ENCODE measurements at places on chromosomes 12 and 14. TPM values are rescaled to one million over a fixed set of nuclear protein-coding genes. Genes with fewer than 3 reads are reported as not detected.

GRCh38 chr14:90851327-90852036 is 35.3 kb upstream of the TTC7B start:
- no peak for DNase-seq

The P2RX7 gene
- total RNA-seq = 2.4 TPM

DNA sequence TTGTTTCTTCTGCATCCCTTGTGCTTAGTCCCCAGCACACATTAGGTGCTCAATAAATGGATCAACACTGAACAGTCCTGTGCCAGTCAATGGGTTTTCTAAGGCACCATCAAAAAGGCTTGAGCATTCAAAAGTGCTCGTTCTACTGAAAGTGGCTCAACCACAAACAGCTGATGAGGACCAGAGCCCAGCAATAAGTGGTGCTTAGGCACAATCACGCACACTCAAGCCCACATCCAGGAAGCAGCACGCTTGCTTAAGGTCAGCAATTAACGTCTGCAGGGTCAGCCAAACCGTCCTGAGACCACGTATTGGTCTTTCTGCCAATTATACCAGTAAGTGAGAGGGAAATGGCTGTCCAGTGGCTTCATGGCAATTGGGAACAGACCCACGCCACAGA is 56.5 kb downstream of the PRIMA1 start:
- DNase-seq = no peak

The ANKLE2 gene
- 21.9 TPM for total RNA-seq

DNA sequence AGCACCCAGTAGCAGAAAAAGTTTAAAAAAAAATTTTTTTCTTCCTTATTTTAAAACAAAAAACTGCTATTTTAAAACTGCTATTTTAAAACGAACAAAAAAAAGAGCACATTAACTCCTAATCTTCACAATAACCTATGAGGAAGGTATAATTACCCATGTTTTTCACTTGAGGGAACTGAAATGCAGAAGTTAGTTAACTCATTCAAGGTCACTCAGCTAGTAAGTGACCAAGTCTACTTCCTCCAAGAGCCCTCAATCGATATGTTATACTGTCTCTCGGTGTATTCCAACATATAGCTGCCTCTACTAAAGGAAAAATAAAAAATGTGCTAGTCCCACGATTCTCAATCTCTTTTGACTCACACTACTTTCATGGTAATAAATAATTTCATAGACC is 7.8 kb downstream of the RPAP3 start:
- DNase-seq = no peak

- no peak for DNase-seq
Observed at GRCh38 chr14:96895658-96896271, 98.6 kb downstream of the VRK1 start.

The CYP46A1 gene
- not detected for total RNA-seq

DNA sequence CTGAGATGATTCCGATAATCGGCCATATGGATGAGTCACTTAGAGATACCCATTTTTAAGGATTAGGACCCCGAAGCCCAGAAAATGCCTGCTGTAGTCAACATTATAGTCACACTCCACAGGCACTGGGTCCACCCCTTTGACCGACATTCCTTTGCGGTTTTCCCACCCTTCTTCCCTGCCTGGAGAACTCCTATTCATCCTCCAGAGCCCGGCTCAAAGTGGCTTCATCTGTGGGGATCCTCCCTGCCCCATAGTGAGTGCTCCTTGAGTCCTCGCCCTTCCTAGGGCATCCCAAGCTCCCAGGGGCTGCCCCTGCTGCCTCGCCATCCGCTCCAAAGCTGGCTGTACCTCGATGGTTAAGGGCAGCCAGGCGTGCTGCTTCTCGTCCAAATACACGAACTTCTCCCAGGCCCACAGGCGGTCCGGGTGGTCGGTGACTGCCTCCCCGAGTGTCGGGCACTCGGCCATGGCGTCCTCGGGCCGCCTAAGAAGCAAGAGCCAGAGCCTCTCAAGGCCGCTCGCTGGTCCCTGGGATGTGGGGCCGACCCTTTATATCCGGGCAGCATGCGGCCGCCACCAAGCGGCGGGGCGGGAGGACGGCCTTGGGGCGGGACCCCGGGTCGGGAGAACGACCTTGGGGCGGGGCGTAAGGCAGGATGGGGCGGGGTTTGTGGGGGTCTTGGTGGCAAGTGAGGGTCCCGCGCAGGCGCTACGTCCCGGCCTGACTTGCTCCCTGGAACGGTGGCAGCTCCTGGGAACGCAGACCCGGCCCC is at the start of gene TCL1A:
TCL1A (minus strand) TSS at position 530 of the 776 bp plus-strand sequence; CDS start at position 471, 59 bp downstream.
- no peak for DNase-seq

The EMP1 gene
- 44.5 TPM for total RNA-seq

DNA sequence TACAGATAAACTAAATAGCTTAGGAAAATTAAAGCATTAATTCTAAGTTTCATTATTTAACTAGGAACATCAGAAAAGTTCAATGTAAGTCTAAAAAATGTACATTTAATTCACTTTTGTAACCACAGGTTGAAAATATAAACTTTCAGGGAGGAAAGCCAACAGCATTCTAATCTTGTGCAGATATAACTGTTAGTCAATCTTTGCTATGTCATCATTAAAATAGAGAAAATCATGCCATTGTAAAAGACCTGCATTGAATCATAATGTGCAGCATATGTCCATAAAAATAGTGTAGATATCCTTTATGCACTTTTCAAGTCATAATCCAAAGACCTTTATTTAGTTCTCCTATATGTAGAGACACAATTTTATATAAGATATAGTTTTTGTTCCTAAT is 207.3 kb downstream of the ALG10B start:
- DNase-seq = no peak

GRCh38 chr14:92492258-92492657 is 21.3 kb upstream of the RIN3 start:
- DNase-seq = no peak
